Stimulated activated CD4-positive, alpha-beta T cell treated with anti-CD3 and anti-CD28 coated beads, Interleukin-1b, Interleukin-23, amount 100 ng/mL, for 24 hours (primary cell): ENCODE measurements at places on chromosomes 12 and 14.

- DNase-seq: no peak
Observed at GRCh38 chr12:123105211-123105826, 45.6 kb downstream of the PITPNM2 start.

- no peak for DNase-seq
Observed at GRCh38 chr14:104843442-104844305, 21.4 kb upstream of the CEP170B start.

DNA sequence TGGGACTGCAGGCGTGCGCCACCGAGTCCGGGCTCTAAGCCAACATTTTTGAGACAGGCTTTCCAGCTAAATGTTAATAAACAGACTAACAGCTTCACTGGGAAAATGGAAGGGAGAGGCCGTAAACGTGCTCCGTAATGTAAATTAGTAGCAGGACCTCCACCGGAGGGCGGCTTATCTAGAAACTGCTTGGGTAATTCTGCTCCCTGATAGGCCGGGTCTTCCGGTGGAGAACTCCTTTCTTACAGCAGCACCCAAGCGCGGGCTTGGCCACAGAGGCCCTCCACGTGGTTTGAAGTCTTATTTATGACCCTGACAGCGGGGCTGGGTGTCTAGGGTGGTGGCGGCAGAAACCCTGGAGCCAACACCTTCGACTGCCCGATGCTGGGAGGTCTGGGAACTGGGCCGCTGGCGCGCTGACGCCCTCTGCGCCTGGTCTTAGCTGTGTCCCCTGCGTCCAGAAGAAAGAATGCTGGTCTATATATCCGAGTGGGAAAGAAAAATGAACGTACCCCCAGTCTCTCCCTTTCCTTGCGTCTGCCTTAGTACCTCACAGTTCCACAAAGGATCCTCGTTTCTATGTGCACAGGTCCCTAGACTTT, 1.7 kb downstream of the DPPA3 start:
- DNase-seq: no peak

GRCh38 chr12:2432856-2433255, 361.9 kb upstream of the FKBP4 start:
- DNase-seq: no peak

- DNase-seq: no peak
Observed at GRCh38 chr12:28998662-28999120, 150.4 kb upstream of the FAR2 start.
